ENCODE measurements at places on chromosomes 3 and 15. TPM values are rescaled to one million over a fixed set of nuclear protein-coding genes. Genes with fewer than 3 reads are reported as not detected.

DNA sequence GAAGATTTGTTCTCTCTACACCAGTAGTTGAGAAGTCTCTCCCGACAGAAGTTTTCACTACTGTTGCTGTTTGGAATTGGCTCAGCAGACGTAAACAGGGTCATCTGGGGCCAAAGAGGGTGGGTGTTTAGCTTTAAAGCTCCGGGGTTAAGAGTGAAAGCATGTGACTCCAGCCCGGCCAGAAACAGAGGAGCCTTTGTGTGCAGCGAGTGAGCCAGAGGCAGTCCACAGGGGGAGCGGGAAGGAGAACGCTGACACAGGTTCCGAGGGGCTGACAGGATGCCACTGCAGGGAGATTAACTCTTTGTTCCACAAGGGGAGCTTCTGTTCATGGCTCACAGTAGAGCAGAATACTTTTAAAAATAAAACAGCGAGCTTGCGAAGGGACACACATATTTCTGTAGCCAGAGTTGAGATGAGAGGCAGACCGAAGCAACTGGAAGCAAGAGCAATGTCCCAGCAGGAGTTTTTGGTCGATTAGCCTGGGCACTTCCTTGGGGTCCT lies 26.9 kb downstream of the BMF start:
- peak; percentile 75 for DNase-seq

- DNase-seq, result no peak
These were observed 7.7 kb upstream of the KY start for GRCh38 chr3:134658555-134658954.

GRCh38 chr3:111937871-111938270 lies 41.0 kb upstream of the ABHD10 start:
- no peak for DNase-seq

Gene LIPH
- 0.07 TPM for total RNA-seq

GRCh38 chr3:77536038-77536775 lies 496.3 kb downstream of the ROBO2 start:
- no peak for DNase-seq

DNA sequence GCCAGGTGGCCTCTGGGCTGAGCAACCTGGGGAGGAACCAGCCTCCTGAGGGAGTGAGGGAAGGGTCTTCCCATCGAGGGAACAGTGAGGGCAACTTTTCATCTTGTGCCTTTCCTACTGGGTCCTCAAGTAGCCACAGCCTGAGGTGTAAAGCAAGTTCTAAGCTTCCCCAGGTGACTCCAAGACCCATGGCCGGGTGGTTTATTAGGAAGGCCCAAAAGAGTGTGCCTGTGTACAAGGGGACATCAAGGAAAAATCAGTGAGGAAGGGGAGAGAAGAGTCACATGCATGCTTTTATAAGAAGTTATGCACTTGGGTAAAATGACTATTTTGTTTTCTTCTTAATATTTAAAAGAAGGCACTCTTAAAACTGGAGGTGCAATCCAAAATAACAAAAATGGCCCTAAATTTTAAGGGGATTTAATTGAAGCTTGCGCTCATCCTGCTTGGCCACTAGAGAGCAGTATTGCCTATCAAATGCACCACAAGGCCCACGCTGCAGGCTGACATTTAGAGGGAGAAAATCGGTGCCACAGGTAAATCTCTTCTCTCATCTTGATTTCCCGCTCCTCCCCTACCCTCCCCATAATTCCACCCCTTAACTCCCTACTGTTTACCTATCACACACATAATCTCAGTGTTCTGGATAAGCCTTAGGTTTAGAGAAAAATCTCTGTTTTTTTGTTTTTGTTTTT lies 6.7 kb downstream of the NANOGP8 start:
- peak; percentile 15 for DNase-seq

DNA sequence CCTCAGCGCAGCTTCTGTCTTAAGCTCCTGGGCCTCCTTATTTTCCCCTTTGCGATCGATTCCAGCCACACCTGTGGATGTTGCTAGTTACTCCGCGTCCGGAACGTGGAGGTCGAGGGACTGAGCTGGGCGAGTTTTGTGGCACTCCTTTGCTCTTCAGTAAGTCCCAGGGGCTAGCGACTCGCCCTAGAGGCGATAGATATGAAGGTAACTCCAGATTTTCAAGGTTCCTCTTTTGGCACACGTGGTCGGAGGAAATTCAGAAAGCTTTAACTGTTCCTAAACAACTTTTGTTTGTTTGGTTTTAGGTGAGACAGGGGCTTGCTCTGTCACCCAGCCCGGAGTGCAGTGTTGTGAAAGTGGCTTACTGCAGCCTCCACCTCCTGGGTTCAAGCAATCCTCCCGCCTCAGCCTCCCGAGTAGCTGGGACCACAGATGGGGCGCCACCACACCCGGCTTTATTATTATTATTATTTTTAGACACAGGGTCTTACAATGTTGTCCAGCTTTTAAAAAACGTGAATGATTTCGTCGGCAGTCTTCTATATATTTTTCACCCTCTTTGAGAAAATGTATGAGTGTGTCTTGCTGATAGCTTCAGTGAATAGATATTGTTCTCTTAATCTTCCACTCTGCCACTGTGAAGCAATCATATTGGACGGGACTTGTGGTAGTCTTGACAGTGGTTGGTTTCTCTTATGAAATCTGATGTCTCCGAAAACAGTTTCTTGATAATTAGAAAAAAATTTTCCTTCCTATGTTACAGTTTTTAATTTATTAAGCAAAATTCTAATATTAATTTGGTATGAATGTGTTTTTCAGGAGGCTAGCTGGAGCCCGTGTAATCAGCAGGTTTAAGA lies 785 bp downstream of the MFSD1 start:
- DNase-seq, result no peak

Data from pulmonary artery endothelial cell (primary cell).